ENCODE measurements at places on chromosomes 6 and 20.

DNA sequence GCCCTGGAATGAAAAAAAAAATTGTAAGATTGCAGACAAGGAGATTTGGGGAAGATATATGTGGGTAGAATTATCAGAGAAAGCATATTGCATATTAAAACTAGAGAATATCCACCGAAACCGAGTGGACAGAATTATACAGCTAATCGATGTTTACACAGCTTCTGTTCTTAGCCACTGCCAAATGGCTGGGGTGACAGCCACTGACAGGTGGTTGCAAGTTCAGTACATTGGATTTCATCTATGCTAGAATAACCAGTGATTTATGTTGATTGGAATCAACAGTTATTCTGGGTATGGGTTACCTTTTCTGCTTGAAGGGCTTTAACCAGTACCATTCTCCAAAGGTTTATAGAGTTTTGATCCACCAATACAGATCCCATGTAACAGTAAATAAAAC lies 48.4 kb upstream of the THEMIS start:
- DNase-seq: no peak

DNA sequence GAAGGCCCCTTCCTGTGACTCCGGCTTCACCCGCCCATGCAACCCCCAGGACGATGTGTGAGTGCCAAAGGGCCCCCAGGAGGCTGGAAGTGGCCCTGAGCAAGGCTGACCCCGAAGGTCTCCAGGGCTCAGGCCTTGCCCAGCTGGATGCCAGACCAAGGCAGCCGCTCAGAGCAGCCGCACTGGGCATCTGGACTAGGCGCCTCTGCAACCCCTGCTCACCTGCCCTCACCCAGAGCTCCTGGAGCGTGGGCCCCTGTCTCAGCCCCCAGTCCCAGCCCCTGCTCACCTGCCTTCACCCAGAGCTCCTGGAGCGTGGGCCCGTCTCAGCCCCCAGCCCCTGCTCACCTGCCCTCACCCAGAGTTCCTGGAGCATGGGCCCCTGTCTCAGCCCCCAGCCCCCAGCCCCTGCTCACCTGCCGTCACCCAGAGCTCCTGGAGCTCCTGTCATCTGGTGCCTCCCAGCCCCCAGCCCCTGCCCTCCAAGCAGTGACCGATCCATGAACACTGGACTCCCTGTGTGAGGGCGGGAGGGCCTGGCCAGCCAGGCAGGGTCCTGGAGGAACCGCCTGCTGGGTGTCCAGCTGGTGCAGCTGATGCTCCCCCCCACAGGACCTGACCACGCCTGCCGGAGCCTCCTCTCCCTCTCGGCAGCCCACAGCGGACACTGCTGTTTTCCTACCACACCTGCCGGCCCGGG lies 1.1 kb downstream of the SRMS start:
- DNase-seq: no peak

DNA sequence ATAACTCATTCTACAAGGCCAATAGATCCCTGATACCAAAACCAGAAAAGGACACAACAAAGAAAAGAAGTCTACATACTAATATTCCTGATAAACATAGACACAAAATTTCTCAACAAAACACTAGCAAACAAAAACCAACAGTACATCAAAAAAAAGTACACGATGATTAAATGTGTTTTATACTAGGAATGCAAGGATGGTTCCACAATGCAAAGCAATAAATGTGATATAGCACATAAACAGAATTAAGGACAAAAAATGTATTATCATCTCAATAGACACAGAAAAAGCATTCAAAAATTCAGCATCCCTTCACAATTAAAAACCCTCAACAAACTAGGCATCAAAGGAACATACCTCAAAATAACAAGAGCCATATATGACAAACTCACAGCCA lies 23.2 kb downstream of the TREM1 start:
- no peak for DNase-seq

GRCh38 chr6:84243240-84243639 lies 15.8 kb upstream of the CEP162 start:
- no peak for DNase-seq

GRCh38 chr6:165890404-165890735 lies 227.3 kb upstream of the PDE10A start:
- DNase-seq: no peak

- DNase-seq: no peak
Measured at GRCh38 chr6:105372142-105372848, 30.6 kb downstream of the PREP start.

DNA sequence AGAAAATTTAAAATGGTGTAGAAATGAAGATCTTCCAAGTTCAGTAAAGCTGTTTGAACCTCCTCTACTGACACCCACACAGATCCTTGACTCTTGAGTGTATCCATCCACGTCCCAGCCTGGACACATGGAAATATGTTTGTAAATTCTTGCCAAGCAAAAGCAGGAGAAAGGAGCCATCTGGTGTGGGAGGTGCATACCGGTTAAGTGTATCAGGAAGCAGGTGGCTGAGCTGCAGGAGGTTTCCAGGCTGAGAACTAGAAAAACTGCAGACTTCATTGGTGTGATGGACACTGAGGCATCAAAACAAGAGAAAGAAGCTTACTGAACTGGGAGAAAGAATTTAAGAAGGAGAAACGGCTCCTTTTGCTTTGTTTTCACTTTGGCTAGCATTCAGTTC lies 229.9 kb upstream of the GRIK2 start:
- DNase-seq: no peak

DNA sequence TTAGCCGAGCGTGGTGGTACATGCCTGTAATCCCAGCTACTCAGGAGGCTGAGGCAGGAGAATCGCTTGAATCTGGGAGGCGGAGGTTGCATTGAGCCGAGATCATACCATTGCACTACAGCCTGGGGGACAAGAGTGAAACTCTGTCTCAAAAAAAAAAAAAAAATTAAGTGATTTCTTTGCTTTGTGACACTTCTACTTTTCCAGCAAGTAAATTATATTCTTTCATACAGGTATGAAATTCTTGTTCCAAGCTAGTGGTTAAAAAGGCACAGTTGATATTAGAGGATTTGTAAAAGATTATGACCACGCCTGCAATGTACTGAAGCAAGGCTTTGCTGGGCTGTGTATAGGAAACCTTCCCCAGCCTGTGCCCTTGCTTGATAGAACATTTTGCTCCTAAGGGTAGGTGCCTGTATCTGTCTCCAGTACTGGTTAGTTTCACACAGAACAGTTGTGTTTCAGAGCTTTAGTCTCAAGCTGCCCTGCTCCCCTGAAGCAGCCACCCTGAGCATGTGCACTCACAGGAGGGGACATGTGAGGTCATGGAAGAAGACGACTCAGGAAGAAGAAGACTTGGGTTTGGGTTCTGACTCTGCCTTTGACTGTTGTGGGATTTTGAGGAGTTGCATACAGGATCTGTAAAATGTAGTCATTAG lies 10.2 kb downstream of the PTPN1 start:
- DNase-seq: no peak
